Ovary (tissue), 10 donors: ENCODE measurements at places on chromosomes 7 and 10. TPM values are rescaled to one million over a fixed set of nuclear protein-coding genes. Genes with fewer than 3 reads are reported as not detected.

The SLC13A4 gene
- 0.57 TPM for total RNA-seq

The STEAP4 gene
- 1.4 TPM for total RNA-seq

The GIMAP7 gene
- 2.3 TPM for total RNA-seq

The C10orf105 gene
- total RNA-seq: 0.12 TPM

The IQUB gene
- total RNA-seq: 1.2 TPM

The NPY4R2 gene
- not detected for total RNA-seq

The NODAL gene
- total RNA-seq: not detected

The CNPY1 gene
- total RNA-seq: not detected

The ODAD2 gene
- total RNA-seq: 4.1 TPM

The MOGAT3 gene
- total RNA-seq: not detected

The EPO gene
- total RNA-seq: 0.20 TPM

The GIMAP1 gene
- total RNA-seq: 1.4 TPM

The VWA2 gene
- total RNA-seq: 0.18 TPM
